ENCODE measurements at places on chromosomes 6 and 20. TPM values are rescaled to one million over a fixed set of nuclear protein-coding genes. Genes with fewer than 3 reads are reported as not detected.

The MAS1 gene
- total RNA-seq = not detected

The PRR18 gene
- not detected for total RNA-seq

The MCCD1 gene
- not detected for total RNA-seq

The ARMH2 gene
- total RNA-seq = not detected

The LIN28B gene
- not detected for total RNA-seq

The MBOAT1 gene
- total RNA-seq = 1.8 TPM

The FAM217A gene
- not detected for total RNA-seq

The FOXQ1 gene
- 7.7 TPM for total RNA-seq

The GMPR gene
- 0.21 TPM for total RNA-seq

The SPAG4 gene
- total RNA-seq = 1.5 TPM

The IFNGR1 gene
- 37.2 TPM for total RNA-seq

The ATP6V1G2 gene
- total RNA-seq = 0.19 TPM

The STK35 gene
- 18.3 TPM for total RNA-seq

The GPR6 gene
- not detected for total RNA-seq

The SAPCD1 gene
- total RNA-seq = 0.63 TPM

The TOX2 gene
- 1.3 TPM for total RNA-seq

The JPH2 gene
- total RNA-seq = 0.19 TPM

The SNAP25 gene
- total RNA-seq = 0.33 TPM

The POPDC3 gene
- 3.3 TPM for total RNA-seq

The CCN6 gene
- 0.14 TPM for total RNA-seq

The NINL gene
- total RNA-seq = 3.7 TPM

The EYA2 gene
- 12.9 TPM for total RNA-seq

The PTGIS gene
- total RNA-seq = not detected

The FAM83C gene
- total RNA-seq = 3.2 TPM
